ENCODE measurements at places on chromosomes 13 and 19.
A peak's percentile ranks its signal among the peaks of the same experiment; 100 is the strongest.

- DNase-seq, result peak; percentile 80
These were observed 145.6 kb upstream of the ZNF536 start for GRCh38 chr19:30226464-30227011.

DNA sequence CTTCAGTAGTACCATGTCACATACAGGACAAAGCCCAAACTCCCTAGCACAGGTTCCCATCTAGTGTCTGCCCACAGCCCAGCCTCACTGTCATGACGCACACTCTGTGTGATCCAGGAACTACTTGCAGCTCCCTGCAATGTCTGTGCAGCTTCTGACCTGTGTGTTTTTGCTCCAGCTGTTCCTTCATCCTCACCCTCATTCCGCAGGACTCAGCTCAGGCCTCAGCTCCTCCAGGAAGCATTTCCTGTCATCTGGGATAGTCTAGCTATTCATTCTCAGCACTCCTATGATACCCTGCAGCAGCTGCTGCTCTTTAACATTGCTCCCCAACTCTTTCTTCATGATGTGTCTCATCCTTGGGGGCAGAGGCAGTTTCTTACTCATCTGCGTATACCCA lies 56.1 kb downstream of the ENOX1 start:
- no peak for DNase-seq

DNA sequence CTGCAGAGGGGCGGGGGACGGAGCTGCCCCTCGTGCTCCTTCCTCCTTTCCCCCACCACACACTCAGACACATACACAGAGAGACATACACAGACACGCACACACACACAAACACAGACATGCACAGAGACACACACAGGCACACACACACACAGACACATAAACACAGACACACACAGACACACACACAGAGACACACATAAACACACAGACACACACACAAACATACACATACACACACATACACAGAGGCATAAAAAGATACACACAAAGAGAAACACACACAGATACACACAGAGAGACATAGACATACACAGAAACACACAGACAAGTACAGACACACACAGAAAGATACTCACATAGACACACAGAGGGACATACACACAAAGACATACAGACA lies 136.0 kb downstream of the UQCRFS1 start:
- DNase-seq, result no peak

DNA sequence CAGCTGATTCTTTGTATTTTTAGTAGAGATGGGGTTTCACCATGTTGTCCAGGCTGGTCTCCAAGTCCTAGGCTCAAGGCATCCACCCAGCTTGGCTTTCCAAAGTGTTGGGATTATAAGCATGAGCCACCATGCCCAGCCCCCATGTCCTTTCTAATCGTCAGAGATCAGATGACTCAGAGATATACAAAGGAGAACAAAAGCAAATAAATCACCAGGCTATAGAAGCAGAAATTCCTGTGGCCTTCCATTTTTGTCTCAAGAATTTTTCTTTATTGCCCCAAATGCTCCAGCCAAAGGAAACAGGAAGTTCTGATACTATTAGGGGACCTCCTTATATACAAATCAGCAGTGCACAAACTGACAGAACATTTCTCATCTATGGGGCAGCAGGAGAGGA lies 207.8 kb downstream of the RFC3 start:
- no peak for DNase-seq

DNA sequence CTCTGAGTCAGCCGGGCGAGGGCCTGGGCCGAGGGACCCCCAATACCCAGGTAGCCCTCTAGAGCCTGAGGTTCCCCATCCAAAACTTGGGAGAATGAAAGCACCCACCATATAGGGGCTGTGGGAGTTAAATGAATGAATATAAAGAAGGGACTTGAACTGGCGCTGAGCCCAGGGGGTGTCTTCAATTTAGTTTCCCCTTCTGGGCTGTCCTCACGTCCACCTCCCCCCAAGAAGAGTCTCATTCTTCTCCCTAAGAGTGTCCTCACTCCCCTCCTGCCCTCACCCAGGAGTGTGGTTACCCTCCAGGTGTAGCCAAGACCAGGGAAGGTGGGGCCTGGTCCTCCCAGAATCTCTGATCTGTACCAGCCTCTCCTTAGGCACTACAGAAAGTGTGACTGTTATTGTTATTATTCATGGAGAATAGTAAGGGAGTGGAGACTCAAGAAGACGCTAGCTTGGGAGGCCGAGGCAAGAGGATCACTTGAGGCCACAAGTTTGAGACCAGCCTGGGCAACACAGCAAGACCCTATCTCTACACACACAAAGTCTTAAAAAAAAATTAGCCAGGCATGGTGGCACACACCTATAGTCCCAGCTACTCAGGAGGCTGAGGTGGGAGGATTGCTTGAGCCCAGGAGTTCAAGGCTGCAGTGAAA lies 2.7 kb downstream of the CD79A start:
- DNase-seq, result no peak

DNA sequence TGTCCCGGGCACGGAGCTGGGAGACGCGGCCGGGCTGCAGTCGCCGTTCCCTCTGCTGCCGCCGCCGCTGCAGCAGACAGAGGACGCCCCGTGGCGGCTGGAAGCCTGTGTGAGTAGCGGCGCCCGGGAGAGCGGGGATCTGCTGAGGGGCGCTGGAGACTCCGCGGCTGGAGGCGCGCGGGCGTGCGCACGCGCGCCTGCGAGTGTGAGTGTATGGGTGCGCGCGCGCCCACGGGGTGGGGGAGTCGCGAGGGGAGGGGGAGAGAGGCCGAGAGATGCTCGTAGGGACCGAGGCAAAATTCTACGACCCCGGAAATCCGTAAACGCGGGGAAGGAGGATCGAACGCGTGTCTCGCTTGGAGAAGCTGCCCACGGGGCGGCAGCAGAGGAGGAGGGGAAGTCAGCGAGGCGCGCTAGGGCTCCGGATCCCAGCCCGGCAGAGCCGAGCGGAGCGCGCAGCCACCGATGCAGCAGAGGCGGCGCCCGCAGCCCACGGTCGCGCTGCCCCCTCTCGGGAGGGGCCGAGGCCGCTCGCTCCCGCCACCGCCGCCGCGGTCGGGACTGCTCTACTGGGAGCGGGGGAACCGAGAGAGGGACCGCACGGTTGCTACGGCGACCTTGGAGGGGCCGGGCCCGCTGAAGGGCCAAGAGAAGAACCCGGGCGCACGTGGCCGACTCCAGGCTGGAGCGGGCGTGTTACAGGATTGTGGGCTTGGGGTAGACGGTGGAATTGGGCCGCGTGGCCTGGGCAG lies at the start of gene ENOX1:
TSS of gene ENOX1 (minus strand) at position 207 of the 752 bp plus-strand sequence.
- DNase-seq, result peak; percentile 91

DNA sequence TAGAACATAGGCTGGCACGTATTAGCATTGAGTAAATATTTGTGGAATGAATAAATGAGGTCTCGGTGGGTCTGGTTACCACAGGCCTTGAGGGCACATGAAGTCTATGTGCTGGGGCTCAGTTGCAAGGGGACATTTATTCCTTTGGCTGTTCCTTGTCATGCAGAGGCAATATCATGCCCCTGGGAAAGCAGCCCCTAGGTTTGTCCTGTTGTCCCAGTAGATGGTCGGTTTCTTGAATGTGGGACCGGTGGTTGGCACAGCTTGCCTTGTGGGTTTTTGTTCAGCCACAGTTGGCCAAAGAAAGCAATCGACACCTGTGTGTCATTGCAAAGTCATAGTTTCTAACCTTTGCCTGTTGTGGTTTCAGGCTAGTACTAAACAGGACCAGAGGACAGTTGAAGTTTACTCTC lies 24.7 kb upstream of the GPR183 start:
- no peak for DNase-seq
